MM.1S (cell line): ENCODE measurements at places on chromosomes 1 and 21.

DNA sequence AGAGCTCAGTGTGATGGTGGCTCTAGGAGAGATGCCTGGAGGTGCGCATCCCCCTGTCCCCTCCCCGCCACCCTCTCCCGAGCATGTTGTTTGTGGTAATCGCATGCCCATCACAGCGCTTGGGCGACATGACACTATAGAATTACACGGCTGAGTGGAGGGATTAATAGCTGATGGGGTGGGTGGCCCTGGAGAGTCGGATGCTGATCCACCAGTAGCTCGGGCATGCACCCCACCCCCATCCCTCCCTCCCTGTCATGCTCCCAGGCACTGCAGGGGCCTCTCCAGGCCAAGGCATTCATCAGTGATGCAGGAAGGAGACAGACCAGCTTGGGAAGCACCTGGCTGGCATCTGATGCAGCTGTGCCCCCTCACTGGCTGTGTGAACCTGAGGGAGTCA is 159.0 kb upstream of the IGSF21 start:
- no peak overlapping the region for H3K4me3 ChIP-seq
- H3K4me1 ChIP-seq: no peaks in the 10 kb centered on the region
- no peaks in the 10 kb centered on the region for H3K36me3 ChIP-seq
- peaks cover 85% of the 10 kb centered on the region for H3K27me3 ChIP-seq
- no peak for DNase-seq

GRCh38 chr1:57235730-57236510 is 187.9 kb downstream of the DAB1 start:
- no peaks in the 10 kb centered on the region for H3K27me3 ChIP-seq
- H3K4me3 ChIP-seq: no peak overlapping the region
- H3K27ac ChIP-seq: no peak overlapping the region
- no peaks in the 10 kb centered on the region for H3K36me3 ChIP-seq
- no peak for DNase-seq

GRCh38 chr1:208036106-208036808 is 125.3 kb upstream of the CD34 start:
- peak; percentile 45 for DNase-seq
- H3K4me1 ChIP-seq: no peaks in the 10 kb centered on the region
- H3K4me3 ChIP-seq: no peak overlapping the region
- no peaks in the 10 kb centered on the region for H3K27me3 ChIP-seq

DNA sequence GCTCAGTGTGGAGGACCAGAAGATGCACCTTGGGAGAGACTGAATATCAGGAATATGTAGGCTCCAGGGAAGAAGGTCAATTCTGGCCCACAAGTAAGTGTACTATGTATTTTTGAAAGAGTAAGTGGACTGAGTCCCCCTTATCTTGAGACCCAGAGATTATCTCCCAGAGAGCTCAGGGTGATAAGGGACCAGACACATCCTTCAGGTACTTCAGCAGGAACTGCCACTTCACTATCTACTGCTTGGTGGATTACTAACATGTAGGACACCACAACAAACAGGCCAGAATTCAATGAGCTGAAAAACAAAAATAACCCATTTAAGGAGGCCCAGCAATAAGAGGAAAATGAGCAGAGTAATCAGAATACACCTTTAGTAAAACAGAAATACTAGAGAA is 119.2 kb downstream of the ZNF644 start:
- H3K27ac ChIP-seq: no peak overlapping the region
- H3K36me3 ChIP-seq: no peaks in the 10 kb centered on the region
- H3K4me3 ChIP-seq: no peak overlapping the region
- DNase-seq: no peak
- H3K27me3 ChIP-seq: no peaks in the 10 kb centered on the region

DNA sequence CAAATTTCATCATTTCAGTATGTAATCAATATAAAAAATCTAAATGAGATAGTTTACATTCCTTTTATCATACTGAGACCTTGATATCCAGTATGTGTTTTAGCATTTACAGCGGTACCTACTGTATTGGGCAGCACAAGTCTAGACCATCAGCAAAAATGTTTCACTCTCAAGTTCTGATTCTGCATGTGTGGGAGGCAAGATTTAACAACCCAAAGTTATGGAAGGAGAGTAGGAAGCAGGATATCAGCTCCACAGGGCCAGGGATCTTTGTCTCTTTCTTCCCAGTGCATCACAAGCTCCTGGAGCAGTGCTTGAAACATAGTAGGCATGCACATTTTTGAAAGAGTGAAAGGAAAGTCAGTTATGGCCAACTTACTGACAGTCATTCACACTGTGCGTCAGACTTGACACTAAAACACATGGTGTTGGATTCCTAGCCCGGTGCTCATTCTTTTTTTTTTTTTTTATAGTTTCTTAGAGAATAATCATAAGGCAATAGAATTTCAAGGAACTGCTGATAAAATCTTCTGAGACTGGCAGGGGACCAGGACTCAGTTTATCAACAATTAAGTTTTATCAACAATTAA is 6.1 kb downstream of the TENT5C start:
- H3K4me1 ChIP-seq: no peaks in the 10 kb centered on the region; the same call in 1 of the 2 replicates
- H3K36me3 ChIP-seq: peaks cover 14% of the 10 kb centered on the region
- H3K27me3 ChIP-seq: no peaks in the 10 kb centered on the region
- peak overlapping the region; percentile 100 for H3K27ac ChIP-seq

- H3K27ac ChIP-seq: no peak overlapping the region
- no peaks in the 10 kb centered on the region for H3K4me1 ChIP-seq
- H3K36me3 ChIP-seq: no peaks in the 10 kb centered on the region
- no peaks in the 10 kb centered on the region for H3K27me3 ChIP-seq
Measured at GRCh38 chr1:56385314-56385713, 194.0 kb downstream of the PLPP3 start.

DNA sequence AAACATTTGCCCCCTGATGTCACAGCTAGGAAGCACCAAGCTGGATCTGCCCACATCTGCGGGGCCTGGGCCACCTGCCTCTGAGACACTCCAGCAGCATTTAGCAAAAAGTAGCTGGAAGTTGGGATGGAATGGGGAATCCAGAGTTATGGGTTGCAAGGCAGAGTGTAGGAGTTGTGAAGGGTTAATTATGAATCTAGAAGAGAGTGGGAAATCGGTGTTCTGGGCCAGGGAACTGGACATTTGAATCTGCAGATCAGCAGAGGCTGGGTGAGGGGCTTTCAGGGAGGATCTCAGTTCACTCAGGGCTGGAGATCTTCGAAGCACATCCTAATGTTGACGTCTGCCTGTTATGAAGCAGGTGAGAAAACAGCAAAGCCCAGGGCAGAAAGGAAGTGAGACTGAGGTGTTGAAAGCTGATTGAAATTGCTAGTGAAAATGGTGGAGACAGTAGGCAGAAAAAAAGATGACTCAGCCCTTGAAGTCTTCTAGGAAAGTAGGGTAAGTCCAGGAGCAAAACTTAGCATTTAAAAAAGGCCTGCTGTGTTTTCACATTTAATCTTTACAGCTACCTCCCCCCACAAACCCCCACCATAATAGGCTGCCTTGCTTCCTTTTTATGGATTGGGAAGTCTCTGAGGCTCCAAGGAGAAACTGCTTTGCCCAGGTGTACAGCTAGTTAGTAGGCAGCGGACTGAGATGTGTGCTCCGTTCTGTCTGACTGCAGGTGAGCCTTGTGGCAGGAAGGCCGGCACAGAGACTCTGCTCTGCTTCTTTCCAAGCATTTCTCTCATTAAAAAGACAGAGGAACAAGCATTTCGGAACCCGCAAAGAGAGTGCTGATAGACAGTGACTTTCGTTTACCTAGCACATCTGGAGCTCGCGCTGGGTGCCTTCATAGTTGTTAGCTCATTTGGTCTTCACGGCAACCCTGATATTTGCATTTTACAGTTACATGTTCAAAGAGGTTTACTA is 7.2 kb downstream of the VANGL1 start:
- peak overlapping the region; percentile 32 for H3K4me3 ChIP-seq
- no peaks in the 10 kb centered on the region for H3K36me3 ChIP-seq
- H3K4me1 ChIP-seq: peaks cover 26% of the 10 kb centered on the region
- no peaks in the 10 kb centered on the region for H3K27me3 ChIP-seq
- DNase-seq: peak; percentile 70
- peak overlapping the region; percentile 86 for H3K27ac ChIP-seq

- no peaks in the 10 kb centered on the region for H3K36me3 ChIP-seq
- DNase-seq: no peak
- no peak overlapping the region for H3K4me3 ChIP-seq
- no peak overlapping the region for H3K27ac ChIP-seq
Measured at GRCh38 chr1:220966041-220966440, 86.8 kb downstream of the HLX start.

DNA sequence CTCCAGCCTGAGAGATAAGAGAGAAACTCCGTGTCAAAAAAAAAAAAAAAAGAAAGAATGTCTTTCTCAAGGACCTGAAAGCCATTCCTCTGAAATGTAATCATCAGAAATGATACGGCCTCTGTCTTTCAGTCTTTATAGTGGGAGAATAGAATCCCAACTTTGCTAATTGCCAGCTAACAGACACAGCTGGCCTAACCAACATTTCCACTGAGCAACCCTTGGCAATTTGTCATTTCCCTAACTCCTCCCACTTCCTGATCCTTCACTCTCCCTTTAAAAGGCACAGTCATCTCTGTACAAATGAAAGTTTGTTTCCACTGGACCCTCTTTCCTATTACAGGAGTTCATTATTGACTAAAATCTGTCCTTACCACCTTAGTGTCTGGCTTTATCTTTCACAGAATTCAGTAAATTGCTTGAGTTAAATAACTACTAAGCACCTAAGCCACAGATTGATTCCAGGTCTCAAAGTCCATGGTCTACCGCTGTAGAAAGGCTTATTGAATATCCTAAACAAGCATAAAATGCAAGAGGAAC is 4.3 kb upstream of the CBR1 start:
- H3K36me3 ChIP-seq: no peaks in the 10 kb centered on the region
- no peak for DNase-seq
- H3K4me1 ChIP-seq: peaks cover 16% of the 10 kb centered on the region
- H3K27ac ChIP-seq: no peak overlapping the region

- peak overlapping the region; percentile 73 for H3K4me3 ChIP-seq
- peaks cover 16% of the 10 kb centered on the region for H3K4me1 ChIP-seq
- DNase-seq: peak; percentile 94
Measured at GRCh38 chr1:186374303-186375151, 526 bp downstream of the TPR start.
